ENCODE measurements at places on chromosomes 12 and 14.

- DNase-seq: peak; percentile 66
Observed at GRCh38 chr12:105053116-105053572, 31.1 kb downstream of the ALDH1L2 start.

DNA sequence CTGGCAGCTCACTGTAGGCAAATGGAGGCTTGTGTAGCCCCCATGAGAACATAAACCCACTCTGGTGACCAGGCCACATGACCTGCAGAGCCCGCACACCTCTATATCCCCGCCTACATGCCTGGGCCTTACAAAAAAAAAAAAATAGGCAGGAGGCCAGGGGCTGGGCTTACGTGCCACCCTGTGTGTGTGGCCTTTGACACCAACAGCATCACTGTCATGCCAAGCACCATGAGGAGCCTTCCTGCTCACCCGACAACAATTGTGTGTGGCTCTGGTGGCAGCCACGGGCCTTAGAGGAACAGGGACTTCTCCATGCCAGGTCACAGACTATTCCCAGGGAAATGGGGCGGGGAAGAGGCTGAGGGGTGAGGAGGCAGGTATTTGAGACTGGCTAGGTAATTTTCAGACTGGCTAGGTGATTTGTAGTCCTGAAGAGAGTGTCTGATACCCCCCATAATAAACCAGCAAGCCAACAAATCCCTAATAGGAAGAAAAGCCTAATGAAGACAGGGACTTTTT lies 140.0 kb downstream of the DPF3 start:
- DNase-seq: no peak

DNA sequence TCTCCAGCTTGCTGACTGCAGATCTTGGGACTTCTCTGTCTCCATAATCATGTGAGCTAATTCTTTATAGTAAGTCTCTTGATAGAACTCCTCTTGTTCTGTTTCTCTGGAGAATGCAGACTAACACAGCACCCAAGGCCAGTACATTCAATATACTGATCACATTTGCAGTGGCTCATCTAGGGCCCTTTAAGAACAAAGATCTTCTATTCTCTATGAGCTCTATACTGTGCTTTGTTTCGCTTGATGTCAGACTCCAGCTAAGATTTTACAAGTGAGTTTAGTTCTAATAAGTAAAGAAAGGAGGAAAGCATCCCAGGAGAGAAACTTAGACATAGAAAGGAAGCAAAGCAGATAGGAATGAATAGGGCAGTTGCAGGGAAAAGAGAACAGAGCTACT lies 69.3 kb upstream of the TMPO start:
- DNase-seq: no peak

GRCh38 chr14:103151270-103151945 lies 28.1 kb downstream of the TNFAIP2 start:
- DNase-seq: no peak

- DNase-seq: no peak
Observed at GRCh38 chr12:132410849-132411248, 79.1 kb upstream of the FBRSL1 start.

DNA sequence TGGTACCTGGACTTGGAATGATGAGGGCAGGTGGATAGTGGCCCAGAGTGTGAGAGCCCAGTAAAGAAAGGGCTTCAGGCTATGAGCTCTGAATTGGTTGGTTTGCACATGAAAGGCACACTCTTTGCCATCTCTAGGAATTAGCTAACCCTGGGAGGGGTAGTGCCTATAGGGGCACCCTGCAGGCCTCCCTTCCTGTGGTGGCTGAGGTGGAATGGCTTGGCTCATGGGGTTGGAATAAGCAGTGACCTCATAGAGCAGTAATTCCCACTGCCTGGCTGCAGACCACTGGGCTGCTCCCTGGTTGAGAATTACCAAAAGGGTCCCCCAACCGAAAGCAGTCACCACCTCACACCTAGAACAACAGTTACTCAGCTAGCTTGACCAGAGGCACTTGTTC lies 42.7 kb downstream of the ASCL4 start:
- DNase-seq: no peak

GRCh38 chr12:138898-139534 lies 72.4 kb downstream of the IQSEC3 start:
- peak; percentile 17 for DNase-seq

DNA sequence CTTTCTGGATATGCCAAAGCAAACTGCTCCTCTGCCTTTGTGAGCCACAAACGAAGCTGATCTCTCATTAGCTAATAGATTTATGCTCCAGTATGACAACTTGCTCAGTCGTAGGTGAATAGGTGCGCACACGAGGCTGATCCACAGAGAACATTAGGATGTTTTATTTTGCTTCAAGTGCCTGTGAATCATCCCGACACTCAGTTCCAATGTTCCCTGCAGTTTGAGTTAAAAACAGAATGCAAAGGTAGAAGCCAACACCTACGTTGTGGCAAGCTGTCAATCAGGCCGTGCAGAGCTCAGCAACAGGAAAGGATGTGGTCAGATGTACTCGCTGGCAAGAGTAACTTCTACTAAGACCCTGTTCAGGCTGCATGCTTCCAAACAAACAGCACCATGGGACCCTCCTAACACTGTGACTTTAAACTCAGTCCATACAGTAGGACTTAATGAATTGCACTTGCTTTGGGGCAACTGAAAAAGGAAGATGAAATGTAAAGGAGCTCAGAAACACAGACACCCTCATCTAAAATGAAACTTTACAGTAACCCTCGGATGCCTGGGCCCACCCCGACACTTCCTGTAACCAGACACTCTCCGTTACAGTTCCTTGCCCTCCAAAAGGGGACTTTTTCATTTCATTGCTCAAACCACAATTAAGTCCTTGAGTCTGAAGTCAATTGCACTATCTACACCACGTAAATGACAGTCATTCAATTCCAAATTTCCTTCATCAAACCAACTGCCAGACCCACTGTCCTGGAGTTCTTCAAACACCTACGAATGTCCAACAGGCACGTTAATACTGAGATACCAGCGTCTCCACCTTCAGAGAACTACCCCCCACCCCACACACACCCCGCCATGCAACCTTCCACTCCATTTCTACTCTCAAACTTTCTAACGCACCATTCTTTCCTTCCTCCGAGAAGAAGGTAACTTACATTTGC lies 1.6 kb downstream of the CCDC88C start:
- no peak for DNase-seq

DNA sequence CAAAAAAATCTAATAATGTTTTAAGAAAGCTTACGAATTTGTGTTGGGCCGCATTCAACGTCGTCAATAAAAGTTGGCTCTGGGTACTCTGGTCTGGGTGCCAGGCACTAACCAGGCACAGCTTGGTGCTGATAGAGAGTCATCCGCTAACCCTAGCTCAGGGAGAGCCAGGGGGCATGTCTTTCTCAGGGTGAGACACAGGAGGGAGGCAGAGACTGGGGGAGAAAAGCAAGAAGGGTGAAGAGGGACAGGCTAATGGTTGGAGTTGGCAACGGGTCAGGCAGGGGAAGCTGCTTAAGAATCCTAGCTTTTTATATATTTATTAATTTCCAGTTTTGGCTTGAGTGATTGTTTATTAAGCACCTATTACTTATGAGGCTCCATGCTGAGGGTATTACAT lies 105.0 kb downstream of the CMKLR1 start:
- DNase-seq: no peak

DNA sequence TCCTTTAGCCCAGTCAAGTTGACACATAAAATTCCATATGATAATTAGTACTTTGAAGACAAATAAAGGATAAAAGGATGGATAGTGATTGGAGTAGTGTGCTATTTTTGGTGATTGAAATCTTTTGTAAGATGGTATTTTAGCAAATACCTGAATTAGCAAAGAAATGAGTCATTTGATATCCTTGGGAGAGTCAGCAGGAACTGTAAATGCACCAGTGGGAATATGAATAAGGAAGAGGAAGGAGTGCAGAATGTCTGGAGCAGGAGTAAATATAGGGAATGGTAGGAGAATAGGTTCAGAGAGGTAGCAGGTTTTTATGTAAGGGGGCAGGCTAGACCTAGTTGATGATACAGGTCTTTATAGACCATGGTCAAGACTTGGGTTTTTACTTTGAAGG lies 75.0 kb downstream of the TRMT5 start:
- no peak for DNase-seq

Measured in stimulated activated CD4-positive, alpha-beta T cell treated with anti-CD3 and anti-CD28 coated beads, TNF-alpha, amount 100 ng/mL, for 48 hours (primary cell).